ENCODE measurements at places on chromosomes 3 and 15.

GRCh38 chr3:34102288-34102687 is 303.9 kb downstream of the PDCD6IP start:
- DNase-seq = no peak

- DNase-seq = no peak
These were observed 25.5 kb upstream of the KNG1 start for GRCh38 chr3:186691676-186692075.

DNA sequence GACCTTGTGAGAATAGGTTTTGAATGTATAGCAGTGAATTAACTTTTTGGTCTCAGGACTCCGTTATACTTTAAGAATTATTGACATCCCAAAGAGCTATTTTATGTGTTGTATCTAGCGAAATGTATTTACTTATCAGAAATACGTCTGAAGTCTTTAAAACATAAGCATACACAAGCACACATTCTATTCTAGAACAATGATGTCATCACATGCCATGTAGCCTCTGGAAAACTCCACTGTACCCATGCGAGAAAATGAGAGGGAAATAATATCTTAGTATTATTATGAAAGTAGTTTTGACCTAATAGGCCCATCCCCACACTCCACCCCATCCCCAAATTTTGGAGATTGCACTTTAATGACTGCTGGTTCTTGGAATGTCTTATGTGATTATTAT is 1.5 kb downstream of the POLR2M start:
- DNase-seq = no peak

DNA sequence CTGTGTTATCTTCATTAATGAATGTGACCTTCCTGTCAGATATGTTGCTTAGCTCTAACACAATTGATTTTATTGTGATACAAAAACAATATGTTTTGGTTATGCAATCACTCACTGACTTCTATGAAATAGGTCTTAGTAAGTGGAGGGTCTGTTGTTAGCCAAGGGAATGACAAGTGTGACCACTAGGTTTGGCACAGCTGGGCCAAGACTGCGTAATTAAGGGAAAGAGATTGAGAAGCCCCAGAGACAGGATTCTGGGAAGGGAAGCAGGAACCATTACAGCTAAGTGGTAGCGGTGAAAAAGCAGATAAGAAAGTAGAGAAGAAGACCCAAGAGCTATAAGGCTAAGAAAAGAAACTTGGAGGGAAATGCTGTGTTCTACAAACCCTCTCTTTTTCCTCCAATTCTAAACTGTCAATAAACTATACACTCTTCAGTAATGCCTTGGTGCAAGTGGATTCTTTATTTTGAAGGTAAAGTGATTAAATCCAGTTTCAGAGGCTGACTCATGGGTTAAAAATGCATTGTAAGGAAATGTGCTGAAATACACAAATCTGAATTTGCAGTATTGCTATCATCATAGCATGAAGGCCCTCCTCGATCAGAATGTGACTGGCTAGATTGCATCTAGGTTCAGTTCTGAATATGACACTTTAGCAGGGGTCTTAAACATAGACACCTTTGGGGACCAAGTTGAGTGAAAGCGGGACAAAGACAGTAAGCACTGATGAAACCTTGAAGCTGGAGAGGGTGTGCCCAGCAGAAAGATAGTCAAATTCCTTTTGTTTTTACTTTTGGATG is 26.1 kb downstream of the KCNMB2 start:
- DNase-seq = no peak

- DNase-seq = no peak
These were observed 548.1 kb upstream of the LMCD1 start for GRCh38 chr3:7953449-7954014.

DNA sequence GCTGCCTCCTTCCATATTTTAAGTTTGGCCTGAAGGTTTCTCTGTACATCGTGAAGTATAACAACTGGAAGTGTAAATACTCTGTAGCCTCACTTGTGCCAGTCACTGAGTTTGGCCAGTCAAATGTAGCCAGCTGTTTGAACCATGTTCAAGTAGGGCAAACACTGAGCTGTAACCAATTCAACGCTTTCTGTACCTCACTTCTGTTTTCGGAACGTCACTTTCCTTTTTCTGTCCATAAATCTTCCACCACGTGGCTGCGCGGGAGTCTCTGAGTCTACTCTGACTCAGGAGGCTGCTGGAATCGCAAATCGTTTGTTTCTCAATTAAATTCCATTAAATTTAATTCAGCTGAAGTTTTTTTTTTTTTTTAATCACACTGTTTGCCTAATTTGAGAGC is 88.8 kb upstream of the RARB start:
- DNase-seq = no peak

GRCh38 chr3:97992547-97993173 is 20.4 kb upstream of the RIOX2 start:
- DNase-seq = no peak

GRCh38 chr3:159126261-159127020 is 324.6 kb downstream of the MFSD1 start:
- DNase-seq = no peak

DNA sequence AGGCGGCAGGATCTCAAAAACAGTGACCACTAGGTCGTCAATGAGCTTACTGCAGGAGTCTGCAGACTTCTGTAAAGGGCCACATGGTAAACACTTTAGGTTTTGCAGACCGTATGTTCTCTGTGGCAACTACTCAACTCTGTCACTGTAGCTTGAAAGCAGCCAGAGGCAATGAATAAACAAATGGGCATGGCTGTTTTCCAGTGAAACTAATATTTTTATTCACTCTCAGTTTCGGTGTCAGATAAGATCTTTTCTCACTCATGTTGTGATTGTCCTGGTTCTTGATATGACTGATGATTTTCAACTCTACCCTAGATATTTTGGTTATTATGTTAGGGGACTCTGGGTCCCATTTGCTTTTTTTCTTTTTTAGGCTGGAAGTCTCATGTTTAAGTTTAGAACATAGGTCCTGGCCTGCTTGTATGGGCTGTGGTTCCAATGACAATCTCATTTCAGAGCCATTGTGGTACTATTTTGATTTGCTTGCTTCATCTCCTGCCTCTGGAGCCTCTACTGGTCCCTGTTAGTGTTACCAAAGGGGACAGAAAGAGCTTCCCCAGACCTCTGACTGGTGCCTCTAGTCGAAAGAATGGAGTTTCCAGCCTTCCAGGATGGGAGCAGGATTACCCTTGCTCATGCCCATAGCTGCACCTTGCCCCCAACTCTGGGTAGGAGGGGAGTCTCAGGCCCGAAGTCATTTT is 222.0 kb downstream of the STT3B start:
- no peak for DNase-seq

DNA sequence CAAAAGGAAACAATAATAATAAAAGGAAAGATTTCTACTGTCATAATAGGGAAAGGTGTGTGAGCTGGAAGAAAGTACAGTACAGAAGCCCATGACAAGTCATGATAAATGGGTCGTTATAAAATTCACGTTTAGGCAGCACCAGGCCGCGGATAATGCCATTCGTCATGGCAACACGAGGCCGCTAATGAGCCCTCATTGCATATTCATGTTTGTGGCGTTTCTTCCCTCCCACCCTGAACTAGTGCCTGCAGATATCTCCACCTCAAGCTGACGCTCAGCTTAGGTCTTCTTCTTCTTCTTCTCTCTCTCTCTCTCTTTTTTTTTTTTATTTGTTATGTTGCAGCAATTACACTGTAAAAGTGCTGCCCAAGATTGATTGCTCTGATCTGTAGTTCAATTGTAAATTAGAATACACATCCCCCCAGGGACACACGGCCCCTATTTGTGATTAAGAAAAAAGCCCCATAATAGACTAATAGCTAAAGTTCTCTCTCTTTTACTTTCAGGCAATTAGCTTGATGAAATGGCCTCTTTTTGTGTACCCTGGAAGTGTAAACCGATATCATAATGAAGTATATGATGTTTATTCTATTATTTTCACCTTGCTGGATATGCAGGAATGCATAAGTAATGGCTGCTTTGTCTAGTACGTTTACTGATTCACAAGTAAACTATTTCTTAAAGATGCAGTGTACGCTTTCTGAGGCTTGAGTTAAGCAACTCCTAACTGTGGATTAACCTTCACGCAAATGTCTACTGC is 61.9 kb upstream of the NR2F2 start:
- no peak for DNase-seq

DNA sequence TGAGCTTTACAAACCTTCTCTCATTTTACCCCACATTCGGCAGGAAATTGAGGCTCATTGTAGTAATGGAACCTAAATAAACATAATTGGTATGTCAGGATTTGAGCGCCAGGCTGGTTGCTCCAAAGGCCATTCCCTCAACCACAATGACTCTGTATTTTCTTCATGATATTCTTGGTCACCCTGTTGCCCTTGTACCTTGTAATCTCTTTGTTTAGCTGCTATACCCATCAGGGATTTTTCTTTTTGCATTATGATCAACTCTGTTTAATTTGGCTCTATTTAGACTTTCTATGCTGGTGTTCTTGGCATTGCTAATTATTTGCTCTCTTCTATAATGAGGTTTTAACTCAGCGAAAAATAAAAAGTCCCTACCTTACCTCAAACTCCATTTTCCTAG is 29.8 kb downstream of the DUOX2 start:
- no peak for DNase-seq

DNA sequence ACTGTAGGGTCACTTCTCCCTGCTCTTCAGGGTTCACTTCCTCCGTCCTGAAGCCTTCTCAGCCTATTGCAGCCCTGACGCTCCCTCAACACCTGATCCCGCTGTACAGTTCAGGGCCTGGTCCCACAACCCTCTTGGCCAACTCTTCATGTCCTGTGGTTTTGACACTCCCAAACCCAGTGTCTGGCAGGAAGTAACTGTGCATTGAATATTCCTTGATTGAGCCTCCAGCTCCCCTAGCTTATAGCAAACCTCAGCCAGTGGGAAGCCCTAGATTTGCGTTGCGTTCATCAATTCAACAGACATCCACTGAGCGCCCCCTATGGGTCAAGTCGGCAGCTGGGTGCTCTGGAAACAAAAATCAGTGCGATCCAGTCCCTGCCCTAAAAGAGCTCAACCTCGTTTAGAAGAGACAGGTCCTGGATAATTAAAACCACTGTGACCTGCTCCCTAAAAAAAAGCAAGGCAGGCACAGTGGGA is 13.5 kb downstream of the UBAP1L start:
- DNase-seq = peak; percentile 36

GRCh38 chr15:52206446-52206845 is 15.3 kb upstream of the GNB5 start:
- no peak for DNase-seq

- no peak for DNase-seq
These were observed 159.4 kb downstream of the ATP10A start for GRCh38 chr15:25703726-25704125.

GRCh38 chr3:17542591-17542990 is 199.8 kb downstream of the TBC1D5 start:
- no peak for DNase-seq

- DNase-seq = no peak
These were observed 1.4 kb upstream of the CHMP2B start for GRCh38 chr3:87225659-87226058.

- no peak for DNase-seq
These were observed 41.2 kb downstream of the KLF13 start for GRCh38 chr15:31367730-31368344.

DNA sequence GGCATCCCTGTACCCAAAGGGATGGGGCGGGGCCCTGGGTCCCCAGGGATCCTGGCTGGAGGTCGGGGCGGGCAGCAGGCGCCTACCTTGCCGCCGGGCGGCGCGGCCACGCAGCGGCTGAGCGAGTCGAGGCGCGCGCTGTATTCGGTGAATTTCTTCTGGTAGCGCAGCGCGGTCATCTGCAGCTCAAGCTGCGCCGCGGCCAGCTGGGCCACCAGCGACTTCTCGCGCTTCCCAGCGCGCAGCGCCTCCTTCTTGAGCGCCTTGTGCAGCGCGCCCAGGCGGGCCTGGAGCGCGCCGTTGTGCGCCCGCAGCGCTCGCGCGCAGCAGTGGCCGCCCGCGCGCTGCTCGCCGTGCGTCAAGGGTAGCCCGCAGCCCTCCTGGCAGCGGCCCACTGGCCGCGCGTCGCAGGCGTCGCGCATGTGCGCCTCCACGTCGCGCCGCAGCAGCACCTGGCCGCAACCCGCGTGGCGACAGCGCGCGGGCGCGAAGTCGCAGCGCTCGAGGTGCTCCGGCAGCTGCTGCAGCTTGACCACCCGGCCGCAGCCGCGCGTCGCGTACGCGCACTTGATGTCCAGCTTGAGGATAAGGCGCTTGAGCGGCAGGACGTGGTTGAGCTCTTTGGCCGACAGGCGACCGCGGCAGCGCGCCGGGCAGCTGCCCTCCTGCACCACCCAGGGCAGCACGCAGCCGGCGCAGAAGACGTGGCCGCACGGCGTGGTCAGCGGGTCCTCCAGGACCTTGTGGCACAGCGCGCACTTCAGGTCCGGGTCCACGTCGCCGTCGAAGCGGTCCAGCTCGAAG is 522 bp downstream of the PDZRN3 start:
- no peak for DNase-seq

- DNase-seq = no peak
These were observed 292.9 kb downstream of the ZIC4 start for GRCh38 chr3:147113293-147114044.

GRCh38 chr3:28399206-28399605 is 50.6 kb upstream of the AZI2 start:
- DNase-seq = no peak

DNA sequence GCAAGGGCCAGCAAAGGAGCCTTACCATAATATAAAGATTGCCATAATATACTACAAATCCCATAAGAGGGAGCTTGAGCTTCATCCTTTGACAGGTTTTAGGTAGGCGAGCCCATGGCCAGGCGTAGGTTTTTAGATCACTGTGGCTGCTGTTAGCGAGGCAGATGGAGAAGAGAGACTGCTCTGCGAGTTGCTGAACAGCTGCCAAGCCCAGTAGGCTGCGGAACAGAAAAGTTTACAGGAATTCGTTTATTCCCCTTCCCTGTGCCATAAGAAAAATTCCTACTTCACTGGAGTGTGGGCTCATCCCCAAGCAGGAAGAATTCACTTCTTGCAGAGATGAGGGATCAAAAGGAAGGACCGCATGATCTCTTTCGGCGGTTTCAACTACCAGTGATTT is 30.5 kb downstream of the TMED3 start:
- DNase-seq = no peak

DNA sequence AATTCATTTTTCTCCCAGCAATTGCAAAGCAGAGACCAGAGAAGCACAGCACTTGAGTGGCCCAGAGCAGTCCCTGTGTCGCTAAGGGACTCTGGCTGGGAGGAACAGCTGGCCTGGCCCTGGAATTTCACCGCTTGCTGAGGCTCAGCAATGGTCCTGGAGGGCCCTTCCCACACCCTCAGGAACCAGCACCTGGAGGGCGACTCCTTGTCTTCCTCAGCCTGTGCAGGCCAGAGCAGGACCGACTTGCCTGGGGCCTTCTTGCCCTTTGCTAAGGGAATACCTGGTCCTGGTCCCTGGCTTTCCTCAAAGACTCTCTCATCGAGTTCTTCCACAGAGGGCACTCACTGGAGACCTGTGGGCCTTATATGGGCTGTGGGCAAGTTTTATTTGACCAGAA is 294.6 kb downstream of the RPLP1 start:
- DNase-seq = no peak

GRCh38 chr3:170500995-170501394 is 82.3 kb downstream of the CLDN11 start:
- no peak for DNase-seq

Data from inflammatory macrophage treated with lipopolysaccharide for 1 hour (primary cell).